ENCODE measurements at places on chromosomes 2 and 18.

GRCh38 chr2:224753743-224754540 is 37.8 kb upstream of the CCDC195 start:
- no peak for DNase-seq

- DNase-seq = no peak
These were observed 33.5 kb downstream of the POLE4 start for GRCh38 chr2:74991977-74992376.

DNA sequence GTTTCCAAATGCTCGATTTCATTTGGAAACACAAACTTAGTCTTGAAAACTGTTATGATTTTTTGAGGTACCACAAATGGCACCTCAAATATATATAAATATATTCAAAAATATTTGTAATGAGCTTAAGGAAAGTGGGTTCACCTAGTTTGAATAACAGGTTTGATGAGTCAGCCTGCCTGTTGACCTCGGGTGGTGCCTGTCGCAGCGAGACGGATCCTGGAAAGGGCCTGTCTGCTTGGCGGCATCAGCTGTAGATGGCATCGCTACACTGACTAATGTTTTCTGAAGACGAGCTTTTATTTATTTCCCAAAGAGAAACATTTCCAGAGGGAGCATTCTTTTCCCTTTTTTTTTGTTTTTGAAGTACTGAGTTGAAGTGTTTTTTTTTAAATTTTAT is 6.9 kb downstream of the ALLC start:
- DNase-seq = no peak

DNA sequence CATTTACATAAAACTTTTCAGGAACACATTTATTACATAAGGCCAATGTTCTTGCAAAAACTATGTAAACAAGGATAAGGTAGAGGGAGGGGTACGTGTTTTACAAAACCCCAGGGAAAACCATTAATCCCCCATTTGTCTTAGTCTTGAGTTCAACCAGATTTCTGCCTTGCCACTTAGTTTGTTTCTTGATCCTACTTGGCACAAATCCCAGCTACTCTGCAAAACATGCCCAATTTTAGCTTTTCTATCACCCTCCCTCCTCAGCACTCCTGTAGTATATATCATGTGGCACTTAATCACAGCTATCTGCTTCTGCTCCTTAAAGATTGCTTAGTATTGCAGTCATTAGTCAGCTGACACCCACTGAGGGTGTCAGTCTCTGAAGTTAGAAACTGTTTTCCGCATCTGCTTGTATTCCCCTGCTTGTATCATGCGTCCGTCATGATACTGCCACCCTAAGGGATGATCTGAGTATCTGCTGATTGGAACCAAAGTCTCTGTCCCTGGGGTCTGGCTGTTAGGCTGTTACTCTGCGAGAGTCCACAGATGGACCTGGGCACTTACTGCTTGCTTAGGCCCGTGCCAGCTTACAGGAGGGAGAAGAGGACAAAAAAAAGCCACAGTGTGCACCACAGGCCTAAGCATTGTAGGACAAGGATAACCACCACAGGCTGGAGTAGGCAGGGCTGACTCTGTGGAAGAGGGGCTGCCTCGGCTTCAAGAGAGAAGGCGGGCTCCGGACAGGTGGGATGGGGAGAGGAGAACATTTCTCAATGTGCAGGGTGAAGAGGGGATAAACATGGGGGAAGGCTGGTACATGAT is 82.2 kb downstream of the EPAS1 start:
- DNase-seq = no peak

DNA sequence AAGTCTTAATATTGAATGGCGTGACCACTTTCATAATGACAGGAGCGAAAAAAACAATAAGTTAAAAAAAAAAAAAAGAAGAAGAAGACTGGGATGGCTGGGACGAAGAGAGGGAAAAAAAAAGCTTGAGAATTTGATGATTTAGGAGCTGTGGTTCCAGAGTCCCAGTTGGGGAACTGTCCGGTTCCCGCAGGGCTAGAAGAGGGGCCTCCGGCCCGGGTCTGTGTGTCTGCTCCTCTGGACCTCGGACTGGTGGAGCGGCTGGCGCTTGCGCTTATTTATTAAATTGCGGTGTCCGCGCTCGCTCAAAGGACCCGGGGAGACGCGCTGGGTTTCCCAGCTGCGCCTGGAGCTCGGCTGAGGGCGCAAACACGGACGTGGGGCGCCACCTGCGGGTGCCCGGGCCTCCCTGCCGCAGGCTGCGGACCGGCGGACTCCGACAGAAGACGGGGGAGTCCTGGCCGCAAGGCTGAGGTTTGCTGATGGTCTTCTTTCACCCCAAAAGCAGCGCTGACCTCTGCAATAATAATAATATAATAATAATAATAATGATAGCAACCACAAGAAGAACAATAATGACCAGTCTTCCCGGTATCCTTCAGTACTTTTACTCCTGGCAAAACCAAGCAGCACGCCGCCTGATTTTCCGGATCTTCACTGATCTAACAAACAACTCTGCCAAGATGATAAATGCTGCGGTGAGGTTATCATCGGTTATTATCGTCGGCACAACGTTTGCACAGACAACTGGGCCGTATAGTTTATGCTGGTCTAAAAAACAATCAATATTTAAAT is at the start of gene CBLN2:
CBLN2 (minus strand) TSS at position 251 of the 795 bp plus-strand sequence. CDS start 2,182 bp downstream, outside the sequence.
- no peak for DNase-seq

GRCh38 chr18:6595666-6596065 is 133.8 kb upstream of the ARHGAP28 start:
- no peak for DNase-seq

DNA sequence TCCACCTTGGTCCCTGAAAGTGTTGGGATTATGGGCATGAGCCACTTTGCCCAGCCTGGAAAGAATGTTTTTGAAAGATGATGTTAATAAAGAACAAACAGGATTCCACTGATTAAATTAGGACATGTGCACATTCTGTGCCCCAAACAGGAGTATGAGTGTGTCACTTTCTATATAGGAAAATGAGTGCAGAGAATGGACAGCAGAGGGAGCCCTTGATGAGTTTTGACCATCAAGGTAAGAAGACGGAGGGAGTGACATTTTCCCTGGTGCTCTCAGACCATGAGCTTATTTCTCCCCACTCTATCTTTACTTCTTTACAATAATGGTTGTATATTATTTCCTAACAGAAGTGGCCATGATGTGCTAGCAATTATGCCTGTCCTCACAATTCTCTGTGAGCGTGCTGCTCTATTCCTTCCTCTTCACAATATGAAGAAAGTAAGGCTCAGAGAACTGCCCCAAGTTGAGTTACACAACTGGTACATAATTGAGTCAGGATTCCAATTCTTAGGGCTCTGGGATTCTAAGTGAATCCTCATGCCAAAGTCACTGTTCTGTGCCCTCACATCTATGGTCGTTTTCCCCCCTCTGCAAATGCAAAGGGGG is 20.6 kb downstream of the RPL37A start:
- no peak for DNase-seq

DNA sequence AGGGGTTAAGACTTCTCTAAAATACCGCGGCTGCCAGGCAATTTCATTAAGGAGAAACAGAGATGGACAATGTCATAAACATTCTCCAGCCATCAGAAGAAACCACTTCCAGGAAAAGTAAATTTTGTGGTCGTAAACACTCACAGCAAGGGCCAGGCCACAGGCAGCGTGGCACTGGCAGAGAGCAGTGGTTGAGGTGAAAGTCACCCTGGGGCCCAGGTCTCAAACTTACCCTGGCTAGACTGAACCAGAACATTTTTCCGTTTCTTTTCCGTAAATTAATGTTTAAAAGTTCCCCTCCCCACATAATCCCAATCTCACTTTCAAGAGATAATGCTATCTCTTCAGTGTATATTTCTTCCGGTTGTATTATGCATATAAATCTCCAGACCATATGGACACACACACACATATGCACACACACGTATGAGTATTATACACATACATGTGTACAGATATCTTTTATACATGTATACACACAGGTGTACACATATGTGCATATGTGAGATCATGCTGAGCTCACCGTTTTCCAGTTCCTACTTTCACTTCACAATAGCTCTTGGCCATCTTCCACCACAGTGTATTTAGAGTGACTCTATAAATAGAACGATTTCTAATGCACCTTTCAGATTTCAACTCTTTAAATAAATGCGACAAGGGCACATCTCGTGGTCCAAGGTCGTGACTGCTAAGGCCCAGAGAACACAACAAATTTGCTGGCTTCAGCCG is 90.1 kb downstream of the MALT1 start:
- DNase-seq = no peak
